ENCODE measurements at places on chromosomes 6 and 20.

DNA sequence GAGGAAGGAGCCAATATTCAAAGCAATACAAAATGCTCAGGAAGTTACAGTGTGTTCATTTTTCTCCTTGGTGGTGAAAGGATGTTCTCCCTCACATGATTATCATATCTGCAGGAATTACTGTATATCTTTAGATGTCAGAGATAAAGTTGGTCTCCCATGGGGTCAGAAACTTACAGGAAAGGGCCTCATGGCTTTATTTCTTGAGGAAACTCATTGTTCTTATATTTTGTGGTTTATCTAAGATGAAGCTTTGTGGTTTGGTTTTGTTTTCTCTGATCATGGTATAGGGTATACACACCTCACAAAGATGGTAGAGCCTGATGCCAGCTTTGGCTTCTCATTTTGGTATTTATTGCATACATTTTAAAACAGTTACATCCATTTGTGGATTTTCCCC lies 100.5 kb upstream of the STXBP5 start:
- DNase-seq: no peak

DNA sequence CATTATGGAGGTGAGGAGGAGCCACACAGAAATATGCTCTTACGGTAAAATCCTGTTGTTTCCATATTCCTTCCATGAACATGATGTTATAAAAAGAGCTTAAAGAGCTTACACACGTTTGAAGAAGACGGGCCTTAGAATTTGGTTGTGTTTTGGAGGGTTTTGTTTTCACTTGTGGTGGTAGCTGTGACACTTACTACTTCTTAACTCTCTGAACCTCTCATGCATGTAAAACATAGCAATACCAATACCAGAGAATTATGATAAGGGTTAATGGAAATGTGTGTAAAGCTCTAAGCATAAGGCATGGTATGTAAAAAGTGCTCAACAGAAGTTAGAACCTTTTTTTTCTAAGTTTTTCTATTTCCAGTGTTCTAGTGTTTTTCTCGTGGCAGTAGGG lies 256.1 kb upstream of the KCNQ5 start:
- DNase-seq: no peak

GRCh38 chr20:16744178-16744807 lies 3.9 kb upstream of the OTOR start:
- no peak for DNase-seq

GRCh38 chr6:113774127-113774825 lies 82.9 kb upstream of the MARCKS start:
- DNase-seq: no peak

DNA sequence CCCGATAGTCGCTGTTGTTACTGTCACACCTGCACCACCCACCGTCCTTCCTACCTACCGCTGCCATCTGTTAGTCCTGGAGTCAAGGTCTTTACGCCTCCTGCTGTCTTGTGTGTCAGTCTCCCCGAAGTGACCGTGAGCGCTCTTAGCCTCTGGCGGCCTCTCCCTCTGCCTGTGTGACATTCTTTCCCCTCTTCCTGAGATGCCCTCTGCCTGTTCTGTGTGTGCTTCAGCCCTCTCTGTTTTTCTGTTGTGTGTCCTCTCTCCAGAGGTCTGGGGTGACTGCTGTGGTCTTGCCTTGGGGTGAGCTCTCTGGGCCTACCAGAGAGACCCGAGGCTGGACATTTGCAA lies 54.9 kb downstream of the TCP11 start:
- no peak for DNase-seq

DNA sequence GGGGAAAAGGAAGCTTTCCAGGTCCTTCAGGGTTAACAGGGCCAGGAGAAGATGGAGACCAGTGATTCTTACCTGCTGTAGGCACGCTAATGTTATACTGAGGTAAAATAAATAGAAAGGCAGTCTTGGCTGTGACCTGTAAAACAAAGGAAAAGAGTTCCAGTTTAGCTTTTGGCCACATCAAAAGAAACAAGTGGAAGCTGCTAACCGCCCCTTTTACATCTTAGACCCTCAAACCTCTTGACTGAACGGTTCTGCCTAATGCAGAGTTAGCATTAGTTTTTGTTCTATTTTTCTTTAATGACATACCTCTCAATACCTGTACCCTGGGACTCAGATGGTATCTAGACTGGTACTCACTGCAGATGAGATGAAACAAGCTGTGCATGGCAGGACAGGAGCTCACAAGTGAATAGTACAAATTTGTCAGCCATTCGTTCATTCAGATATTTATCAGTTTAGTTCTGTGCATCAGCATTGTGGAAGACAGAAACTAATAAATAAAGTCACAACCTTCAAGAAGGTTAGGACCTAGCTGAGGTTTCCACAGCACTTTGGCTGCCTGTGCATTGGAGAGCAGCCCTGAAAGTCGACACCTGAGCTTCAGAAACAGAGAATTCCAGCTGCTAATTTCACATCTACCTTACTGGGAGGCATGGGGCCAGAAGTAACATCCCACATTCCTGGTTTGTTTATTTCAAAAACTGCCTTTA lies 41.0 kb downstream of the TRAM2 start:
- no peak for DNase-seq

GRCh38 chr20:16262594-16262993 lies 310.7 kb downstream of the KIF16B start:
- DNase-seq: no peak

GRCh38 chr6:150249261-150249660 lies 106.4 kb downstream of the PPP1R14C start:
- no peak for DNase-seq

DNA sequence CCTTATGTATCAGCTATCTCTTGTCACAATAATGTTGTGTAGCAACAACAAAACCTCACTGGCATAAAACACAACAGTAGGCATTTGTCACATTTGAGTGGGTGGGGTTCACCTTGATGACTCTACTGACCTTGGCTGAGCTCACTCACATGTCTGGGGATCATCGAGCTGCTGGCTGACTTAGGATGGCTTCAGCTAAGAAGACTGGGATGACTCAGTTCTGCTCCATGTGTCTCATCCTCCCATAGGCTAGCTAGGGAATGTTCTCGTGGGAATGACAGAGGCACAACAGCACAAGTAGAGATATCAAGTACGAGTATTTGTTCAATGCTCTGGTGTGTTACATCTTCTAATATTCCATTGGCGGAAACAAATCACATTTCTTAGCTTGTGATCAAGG lies 167.9 kb downstream of the PLCB1 start:
- no peak for DNase-seq

DNA sequence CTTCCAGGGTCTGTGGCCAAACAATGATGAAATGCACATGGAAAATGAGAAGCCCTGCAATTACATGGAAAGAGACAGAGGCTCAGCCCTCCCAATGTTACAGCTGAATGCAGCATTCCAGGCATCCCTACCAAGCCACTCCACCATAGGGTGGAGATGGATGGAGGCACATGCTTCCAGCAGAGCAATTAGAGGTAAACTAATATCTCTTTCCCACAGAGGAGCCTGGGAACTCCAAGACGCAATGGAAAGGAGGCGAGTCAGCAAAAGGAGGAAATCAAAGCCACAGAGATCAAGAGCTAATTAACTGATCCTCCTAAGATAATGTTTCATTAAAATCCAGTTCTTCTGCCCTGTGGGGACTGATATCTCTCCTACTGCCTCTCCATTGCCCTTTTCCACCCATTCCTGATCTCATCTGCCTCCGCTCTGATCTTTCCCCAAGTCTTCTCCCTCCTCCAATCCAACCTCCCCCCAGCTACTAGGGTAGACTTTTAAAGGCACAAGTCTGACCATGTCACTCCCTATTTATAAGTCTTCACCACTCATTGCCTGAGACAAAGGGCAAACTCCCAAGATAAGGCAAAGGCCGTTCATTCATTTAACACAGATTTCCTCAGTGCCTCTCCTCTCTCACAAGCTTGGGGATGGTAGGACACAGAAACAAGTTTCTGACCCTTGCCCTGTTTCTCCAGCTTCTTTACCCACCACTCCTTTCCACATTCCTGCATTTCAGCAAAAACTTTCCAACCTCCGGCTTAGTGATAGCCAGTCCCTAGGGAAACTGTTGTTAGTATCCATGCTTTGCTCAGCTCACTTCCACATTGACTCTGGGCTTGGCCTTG lies 14.3 kb upstream of the KCNB1 start:
- no peak for DNase-seq

DNA sequence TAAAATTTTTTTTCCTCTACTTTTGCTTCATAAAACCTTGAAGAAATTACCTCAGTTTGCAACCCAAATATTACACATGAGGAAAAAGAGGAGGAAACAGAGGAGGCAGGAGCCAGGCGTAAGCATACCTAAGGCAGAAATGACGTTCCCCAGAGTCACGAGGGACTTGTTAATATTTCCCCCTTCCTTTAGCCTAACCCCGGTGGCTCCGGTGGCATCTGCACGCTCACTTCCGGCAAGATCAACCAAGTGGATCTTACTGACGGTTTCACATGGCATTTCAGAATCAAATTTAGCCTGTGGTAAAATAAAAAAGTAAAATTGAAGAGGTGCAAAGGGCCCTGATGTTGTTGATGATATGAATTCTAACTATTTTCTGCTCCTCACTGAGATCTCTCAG lies 67.4 kb downstream of the KIF16B start:
- no peak for DNase-seq

DNA sequence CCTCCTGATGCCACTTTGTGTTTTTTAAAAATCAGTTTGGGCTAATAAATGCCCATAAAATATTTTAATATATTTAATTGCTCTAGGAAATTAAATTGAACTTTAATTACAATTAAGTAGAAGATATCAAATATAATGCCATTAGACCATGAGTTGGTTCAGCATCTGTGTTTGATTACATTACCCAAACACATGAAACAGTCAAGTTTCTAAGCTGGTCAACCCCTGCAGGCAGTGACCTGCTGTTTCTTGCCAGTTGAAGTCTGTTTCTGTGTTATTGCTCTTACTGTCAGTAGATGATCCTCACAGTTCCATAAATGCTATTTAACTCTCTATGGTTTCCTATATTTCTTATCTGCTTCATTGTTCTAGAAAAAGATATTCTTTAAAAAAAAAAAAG lies 9.7 kb upstream of the TENT5A start:
- no peak for DNase-seq

GRCh38 chr6:35519313-35520015 lies 6.8 kb upstream of the TULP1 start:
- DNase-seq: no peak

DNA sequence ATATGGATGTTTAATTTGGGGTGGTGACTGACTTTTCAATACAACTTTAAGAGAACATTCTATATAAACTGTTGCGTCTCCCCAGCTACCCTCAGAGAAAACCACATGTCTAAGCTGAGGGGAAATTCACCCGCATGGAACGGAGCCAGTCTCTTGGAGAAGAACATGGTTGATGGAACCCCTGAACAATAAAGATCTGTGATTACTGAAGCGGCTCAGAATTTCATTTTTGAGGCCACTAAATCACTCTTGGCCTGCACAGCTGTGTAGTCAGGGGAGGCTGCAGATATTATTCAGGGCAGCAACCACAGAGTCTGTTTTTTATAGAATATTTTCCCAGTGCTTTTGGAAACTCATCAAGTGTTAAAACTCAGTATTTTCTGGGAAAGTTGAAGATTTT lies 73.8 kb downstream of the EYA4 start:
- no peak for DNase-seq

DNA sequence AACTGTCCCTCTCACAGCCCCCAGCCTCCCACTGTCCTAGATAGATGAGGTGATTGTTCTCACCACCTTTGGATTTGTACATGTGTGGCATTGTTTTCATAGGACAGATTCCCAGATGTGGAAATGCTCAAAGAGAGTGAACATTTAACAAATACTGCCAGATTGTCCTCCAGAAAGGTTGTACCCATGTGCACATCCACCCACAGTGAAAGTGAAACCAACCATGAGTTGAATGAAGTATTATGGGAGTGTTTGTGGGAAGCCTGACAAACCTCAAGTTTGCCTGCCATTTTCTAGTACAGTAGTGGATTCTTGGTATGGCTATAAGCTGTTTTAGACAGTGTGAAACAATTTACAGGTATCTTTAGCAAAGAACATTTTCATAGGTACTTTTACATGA lies 42.7 kb downstream of the ANKRD6 start:
- peak; percentile 12 for DNase-seq

GRCh38 chr6:46203391-46204177 lies 32.8 kb upstream of the ENPP5 start:
- no peak for DNase-seq

- DNase-seq: no peak
These were observed 90.4 kb downstream of the CARMIL1 start for GRCh38 chr6:25369433-25370177.

GRCh38 chr6:110617057-110617456 lies 140.6 kb upstream of the SLC22A16 start:
- no peak for DNase-seq

- no peak for DNase-seq
These were observed 39.5 kb downstream of the ZDHHC14 start for GRCh38 chr6:157420497-157420896.

DNA sequence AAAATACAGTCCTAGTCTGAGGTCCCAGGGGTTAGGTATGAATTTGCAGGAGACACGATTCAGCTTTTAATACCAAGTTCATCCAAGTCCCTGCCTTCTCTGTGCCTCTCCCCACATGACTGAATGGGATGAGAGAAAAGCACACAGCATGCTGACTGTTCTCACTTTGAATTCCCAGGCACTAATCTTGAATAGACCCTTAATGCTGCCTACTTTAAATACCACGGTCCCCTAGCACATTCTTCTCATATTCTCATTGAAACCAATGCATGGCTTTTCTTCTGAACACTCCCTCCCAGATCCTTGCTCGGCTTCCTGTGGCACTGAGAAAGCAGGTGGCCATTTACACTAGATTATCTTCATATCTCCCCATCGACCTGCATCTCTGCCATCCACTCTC lies 30.1 kb upstream of the SCAF8 start:
- DNase-seq: no peak

GRCh38 chr20:17808357-17808756 lies 108.6 kb downstream of the BANF2 start:
- DNase-seq: no peak

DNA sequence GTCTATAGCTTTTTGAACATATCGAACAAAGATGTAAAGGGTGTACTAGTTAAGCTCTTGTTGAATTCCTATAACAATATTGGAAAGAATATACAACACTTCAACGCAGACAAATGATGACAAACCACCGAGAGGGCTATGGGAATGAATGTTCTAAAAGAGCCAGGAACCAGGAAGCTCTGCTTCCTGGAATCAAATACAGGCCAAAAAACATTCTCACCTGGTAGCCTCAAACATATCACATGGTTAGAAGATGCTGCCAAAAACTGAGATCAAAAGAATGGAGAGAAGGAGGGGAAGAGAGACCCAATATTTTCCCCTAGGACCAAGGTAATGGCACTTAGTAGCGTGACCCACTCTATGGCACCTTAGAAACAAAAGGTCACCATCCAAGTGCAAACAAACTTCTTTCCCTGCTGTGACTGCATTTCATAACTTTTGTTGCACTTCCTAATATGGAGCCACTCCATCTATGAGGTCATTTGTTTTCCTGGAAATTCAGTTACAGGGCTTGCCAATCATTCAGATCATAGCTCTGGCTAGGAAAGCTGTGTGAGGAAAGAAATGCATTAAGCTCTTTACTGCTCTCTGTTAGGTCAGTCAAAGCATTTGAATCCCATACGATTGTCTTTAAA lies 199.2 kb upstream of the NT5E start:
- no peak for DNase-seq

All from stimulated activated CD4-positive, alpha-beta T cell treated with anti-CD3 and anti-CD28 coated beads, Interleukin-12 subunit alpha, Interleukin-12 subunit beta, amount 100 ng/mL, for 48 hours (primary cell).